GDM1 (cell line): ENCODE measurements at places on chromosomes 16 and 17.

GRCh38 chr17:80006339-80006720 is 29.3 kb downstream of the TBC1D16 start:
- DNase-seq = no peak

DNA sequence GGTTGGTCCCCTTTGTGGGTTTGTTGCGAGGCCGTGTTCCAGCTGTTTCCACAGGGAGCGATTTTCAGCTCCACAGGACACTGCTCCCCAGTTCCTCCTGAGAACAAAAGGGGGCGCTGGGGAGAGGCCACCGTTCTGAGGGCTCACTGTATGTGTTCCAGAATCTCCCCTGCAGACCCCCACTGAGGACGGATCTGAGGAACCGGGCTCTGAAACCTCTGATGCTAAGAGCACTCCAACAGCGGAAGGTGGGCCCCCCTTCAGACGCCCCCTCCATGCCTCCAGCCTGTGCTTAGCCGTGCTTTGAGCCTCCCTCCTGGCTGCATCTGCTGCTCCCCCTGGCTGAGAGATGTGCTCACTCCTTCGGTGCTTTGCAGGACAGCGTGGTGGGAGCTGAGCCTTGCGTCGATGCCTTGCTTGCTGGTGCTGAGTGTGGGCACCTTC is 27.3 kb upstream of the STH start:
- DNase-seq = no peak

DNA sequence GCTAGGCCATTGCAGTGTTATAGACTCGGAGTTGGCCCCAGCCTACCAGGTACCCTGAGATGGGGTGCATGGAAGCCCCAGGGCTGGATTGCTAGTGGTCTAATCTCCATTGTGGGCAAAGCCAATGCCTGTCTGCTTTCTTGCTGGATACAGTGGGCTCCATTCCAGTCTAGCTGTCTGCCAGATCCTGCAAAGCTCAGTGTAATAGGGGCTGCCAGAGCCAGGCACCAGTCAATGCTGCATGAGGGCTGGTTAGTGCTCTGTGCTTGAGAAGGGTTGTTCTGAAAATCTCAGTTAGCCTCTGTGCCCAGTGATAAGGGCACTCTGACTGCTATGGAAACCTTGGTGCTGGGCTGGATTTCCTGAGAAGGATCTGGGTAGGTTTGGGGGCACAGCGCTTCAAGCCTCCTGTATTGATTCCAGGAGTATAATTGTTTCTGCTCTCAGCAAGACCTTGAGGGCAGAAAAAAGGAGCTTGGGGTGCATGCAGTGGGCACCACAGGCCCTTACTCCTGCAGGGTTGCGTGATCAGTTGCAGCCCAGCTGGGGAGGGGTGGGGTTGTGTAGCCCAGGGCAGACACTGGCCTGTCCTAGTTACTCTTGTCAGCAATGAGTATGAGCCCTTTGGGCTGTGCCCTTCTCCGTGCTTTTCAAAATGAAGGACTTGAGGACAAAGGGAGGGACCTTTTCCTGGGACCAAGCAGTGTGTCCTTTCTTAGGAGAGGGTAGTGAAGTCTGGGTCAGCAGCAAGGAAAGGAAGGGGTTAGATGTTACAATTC is 19.0 kb downstream of the SMPD3 start:
- DNase-seq = no peak

GRCh38 chr17:83014297-83014696 is 65.1 kb upstream of the METRNL start:
- DNase-seq = no peak

GRCh38 chr17:45277992-45278391 is 16.1 kb upstream of the SPATA32 start:
- no peak for DNase-seq

DNA sequence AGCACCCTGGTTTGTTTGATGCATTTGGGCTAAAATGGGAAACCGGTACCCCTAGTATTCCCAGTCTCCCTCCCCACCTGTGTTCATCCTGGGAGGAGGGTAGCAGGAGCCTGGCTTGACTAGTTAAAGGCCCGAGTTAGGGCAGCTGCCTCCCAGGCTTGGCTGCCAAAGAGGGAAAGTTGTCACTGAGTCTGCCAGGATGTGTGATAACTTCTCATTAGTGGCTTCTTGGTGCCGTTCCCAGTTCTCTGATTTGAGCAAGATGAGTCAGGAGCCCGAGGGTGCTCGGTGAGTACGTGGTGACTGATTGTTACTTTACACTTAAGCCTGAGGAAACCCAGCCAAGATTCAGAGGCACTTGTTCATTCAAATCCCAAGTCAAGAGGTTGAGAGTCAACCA is 2.5 kb downstream of the KRT32 start:
- DNase-seq = no peak
